ENCODE measurements at places on chromosomes 7 and 10.
A peak's percentile ranks its signal among the peaks of the same experiment; 100 is the strongest.

DNA sequence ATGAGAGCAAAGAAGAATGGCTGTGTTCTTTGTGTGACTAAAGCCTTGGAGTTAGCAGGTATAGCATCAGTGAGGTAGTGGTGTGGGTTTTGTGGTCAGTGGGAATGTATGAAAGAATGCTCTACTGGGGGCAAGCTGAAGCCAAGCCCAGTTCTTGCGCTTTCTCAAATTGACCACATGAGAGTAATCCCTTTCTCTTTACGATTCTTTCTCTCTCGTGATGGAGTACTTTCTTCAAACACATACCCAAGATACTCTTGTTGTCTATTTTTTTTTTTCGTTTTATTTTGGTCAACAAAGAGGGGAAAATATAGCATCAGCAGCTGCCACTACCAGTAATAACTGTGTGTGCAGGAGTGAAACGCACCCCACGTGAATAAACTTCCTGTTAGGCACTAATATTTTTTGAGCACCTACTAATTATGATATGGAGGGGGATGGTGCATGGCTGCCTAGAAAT is 8.4 kb upstream of the PANK1 start:
- DNase-seq: no peak

DNA sequence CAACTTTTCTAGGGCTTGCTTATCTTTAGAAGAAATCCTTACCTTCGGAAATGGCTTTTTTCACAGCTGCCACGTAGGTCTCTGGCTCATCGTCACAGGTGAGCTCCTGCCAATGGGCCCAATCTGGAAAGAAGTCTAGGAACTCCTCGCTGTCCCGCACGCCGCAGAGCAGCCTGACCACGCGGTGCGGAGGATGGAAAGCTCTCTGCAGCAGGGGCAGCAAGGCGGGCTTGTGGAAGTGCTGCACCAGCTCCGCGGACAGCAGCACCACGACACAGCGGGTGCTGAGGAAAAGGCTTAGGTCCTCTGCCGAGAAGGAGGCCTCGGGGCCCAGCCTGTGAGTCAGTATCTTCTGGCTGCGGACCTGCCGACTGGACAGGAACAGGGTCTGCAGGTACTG is 10.8 kb downstream of the PIK3AP1 start:
- no peak for DNase-seq

GRCh38 chr10:129972966-129973673 is 9.0 kb upstream of the EBF3 start:
- no peak for DNase-seq

DNA sequence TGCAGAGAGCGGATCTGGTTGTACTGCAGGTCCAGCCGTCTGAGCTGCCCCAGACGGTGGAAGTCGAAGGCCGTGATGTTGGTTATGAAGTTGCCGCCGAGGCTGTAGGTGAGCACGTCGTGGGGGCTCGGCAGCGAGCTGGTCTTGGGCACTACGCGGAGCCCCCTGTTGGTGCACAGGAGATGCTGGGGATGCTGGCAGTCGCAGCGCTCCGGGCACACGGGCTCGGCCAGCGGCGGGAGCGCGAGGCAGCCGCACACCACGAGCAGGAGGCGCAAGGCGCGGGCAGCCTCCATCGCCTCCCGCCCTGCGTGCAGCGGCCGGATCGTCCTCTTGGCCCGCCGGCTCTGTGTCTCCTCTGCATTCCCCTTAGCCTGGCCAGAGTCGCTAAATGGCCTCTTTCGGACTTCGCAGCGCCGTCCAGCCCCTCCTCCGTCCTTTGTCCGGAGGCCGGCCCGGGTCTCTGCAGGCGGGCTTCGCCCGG is 337 bp downstream of the TRIL start:
- peak; percentile 18 for DNase-seq

DNA sequence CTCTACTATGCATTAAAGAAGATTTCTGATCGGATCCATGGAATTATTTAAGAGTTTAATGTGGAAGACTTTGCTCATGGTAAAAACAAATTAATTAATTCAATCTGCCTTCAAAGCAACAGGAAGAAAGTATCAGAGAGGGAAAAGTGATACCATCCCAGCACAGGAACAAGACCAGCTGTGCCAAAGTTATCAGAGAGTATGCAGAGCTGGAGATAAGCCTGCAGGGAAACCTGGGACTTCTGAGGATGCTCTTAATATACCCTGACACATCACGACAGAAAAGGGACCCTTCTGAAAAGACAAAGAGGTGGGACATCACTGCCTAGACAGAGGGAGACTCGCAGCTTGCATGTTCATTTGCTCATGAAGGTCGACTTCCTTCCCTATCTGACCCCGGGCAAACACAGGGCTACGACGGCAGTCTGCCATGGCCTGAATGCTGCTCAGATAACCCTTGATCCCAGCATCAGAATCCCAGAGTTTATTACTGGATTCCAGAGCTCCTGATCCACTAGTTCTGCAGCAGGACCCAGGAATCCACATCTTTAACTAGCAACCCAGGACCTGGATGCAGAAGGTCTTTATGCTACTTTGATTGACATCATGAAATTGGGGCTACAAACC is 29.5 kb downstream of the FAM171A1 start:
- DNase-seq: no peak

GRCh38 chr7:124688991-124689390 is 76.6 kb downstream of the GPR37 start:
- no peak for DNase-seq

GRCh38 chr10:11358011-11358410 is 253.4 kb downstream of the USP6NL start:
- no peak for DNase-seq

GRCh38 chr7:38066391-38066790 is 111.7 kb upstream of the STARD3NL start:
- DNase-seq: no peak

- DNase-seq: peak; percentile 86
Measured at GRCh38 chr10:58267713-58268453, at the start of gene IPMK. Gene IPMK, minus strand, starts transcription at chr10:58267894. Its CDS starts 283 bp downstream, at chr10:58267611.

- DNase-seq: no peak
Measured at GRCh38 chr10:73859784-73860491, 14.4 kb downstream of the CAMK2G start.

Measured in hematopoietic multipotent progenitor cell (in vitro differentiated cells).